Endothelial cell (in vitro differentiated cells): ENCODE measurements at places on chromosomes 13 and 19.
A peak's percentile ranks its signal among the peaks of the same experiment; 100 is the strongest.

DNA sequence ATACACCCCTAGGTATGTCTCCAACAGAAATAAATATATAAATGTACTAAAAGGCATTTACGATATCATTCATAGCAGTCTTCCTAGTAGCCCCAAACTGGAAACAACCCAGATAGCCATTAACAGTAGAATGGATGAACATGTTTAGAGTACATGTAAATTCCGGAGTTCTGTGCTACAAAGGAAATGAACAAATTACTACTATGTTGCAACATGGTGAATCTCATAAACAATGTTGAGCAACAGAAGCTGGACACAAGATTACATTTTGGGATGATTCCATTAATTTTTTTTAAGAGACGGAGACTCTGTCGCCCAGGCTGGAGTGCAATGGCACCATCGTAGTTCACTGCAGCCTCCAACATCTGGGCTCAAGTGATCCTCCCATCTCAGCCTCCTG lies 5.9 kb upstream of the SLC7A10 start:
- no peak for DNase-seq

- no peak for DNase-seq
Measured at GRCh38 chr13:50290186-50290585, 274.9 kb downstream of the KCNRG start.

DNA sequence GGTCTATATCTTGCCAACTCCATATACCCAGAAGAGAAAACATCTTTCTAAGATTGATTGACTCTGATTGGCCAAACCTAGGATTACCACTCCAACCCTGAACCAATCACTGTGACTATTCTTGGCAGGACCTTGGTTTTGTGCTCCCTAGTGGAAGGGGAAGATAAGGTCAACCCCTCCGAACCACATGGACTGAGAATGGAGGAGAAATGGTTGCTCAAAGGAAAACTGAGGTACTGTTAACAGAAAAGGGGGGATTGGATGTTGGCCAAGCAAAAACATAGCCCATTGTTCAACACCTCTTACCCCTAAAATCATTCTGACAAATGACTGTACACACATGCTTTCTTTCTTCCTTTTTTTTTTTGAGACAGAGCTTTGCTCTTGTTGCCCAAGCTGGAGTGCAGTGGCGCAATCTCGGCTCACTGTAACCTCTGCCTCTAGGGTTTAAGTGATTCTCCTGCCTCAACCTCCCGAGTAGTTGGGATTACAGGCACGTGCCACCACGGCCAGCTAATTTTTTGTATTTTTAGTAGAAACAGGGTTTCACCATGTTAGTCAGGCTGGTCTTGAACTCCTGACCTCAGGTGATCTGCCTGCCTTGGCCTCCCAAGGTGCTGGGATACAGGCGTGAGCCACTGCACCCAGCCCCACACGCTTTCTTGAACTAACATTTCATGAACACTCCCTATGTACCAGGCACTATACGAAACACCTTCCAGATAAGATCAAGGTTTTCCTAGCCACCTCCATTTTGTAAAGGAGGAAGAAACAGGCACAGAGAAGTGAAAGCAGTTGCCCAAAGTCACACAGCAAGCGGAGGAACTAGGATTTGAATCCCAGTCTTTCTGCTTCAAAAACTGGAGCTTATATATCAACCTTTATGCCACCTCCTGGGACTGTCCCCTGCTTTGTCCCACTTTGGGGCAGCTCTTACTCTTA lies 6.5 kb downstream of the MEIOSIN start:
- DNase-seq = no peak

- DNase-seq = no peak
Measured at GRCh38 chr13:44685641-44686040, 109.5 kb upstream of the TSC22D1 start.

GRCh38 chr13:61908906-61909615 lies 493.4 kb upstream of the PCDH20 start:
- no peak for DNase-seq

DNA sequence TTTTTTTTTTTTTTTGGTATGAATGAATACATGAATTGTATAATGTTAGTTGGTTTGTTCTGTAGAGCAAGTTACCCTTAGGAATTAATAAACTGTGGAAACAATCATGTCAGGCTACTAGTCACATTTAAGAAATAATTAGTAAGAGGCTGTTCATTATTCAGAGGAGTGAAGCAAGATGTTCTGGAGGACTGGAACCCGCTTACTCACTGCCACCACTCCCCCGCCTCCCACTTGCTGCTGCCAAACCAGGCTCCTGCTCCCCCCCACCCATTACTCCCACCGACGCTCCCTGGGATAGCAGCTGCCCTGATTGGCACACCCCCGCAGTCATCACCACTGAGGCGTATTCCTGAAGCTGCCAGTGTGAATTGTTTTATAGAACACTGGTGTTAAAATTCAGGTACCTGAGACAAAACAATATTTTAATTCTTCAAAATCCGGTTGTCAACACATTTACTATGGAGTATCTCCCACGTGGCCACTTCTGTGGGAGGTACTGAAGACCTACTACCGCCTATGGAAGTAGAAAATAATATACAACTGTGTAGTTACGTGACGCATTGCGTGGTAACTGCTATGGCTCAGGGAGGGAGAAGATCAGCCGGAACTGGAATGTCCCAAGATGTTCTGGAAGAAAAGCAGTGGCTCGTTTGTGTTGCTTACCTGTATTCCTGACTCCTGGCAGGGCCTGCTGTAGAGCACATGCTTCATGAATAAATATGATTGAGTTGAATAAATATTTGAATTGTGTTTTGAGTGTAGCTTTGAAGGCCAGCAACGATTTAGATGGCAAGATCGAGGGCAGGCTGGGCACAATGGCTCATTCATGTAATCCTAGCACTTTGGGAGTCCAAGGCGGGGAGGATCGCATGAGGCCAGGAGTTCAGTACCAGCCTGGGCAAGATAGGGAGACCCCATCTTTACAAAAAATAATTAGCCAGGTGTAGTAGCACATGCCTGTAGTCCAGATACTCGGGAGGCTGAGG lies 1.7 kb downstream of the DPY19L3 start:
- DNase-seq = no peak

- no peak for DNase-seq
Measured at GRCh38 chr13:51006067-51006845, 96.7 kb downstream of the RNASEH2B start.

- DNase-seq = no peak
Measured at GRCh38 chr19:1222394-1222793, 15.4 kb downstream of the CBARP start.

DNA sequence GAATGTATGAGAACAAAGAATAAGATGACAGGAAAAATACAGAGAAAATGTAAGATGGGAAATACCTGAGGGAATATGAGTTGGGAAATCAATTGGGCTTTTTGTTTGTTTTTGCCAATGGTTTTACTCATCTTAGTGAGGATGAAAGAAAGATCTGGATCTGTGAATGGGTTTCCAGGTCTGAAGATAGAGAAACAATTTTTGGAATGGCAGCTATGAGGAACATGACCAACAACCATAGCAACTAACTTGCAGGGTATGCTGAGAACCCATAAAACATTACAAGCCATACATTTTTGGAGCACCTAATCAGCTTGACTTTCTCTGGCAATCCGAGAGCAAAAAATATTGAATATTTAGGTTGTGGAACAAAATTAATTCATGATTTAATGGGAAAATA lies 290.0 kb downstream of the KCTD12 start:
- DNase-seq = no peak

DNA sequence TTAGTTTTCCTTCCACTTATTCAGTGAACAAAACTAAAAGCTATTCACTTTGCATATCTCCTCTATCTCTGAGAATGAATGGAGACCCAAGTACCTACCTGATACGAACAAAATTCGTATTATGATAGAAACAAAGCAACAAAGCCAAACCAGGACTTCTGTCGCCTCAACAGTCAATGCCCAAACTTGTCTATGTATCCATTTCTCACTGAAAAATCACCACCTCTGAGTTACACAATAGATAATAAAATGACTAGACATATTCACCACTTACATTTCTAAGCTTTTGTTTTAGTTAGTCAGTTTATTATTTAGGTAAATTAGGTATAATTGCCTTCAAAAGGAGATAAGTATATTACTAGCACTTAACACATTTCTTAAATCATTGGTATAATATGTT lies 67.7 kb downstream of the CAB39L start:
- DNase-seq = no peak

DNA sequence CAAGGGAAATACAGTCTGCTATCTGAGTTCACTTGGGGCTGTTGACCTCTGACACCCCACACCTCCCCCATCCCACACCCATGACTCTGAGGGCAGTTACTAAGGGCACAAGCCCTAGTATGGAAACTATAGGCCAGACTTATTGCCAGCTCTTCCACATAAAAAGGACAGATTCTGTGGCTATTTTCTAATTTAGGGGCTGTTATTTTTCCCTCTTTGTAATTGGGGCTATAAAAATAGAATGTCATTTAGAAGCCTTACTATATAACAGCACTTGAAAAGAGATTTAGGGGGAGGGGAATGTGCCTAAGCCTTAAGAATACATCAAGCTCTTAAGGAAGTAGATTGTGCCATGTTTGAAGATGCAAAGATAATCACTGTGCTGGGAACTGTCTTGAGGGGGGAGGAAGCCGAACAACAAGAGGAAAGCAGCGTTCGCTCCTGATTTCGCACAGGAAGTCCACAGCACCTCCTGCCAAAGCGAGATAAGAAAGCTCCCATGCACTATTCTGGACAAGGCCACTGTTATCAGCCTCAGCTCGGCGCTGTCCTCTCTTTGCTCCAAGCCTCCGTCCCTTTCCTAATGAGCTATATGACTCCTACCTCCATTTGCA lies 86.6 kb downstream of the FLT1 start:
- peak; percentile 80 for DNase-seq

DNA sequence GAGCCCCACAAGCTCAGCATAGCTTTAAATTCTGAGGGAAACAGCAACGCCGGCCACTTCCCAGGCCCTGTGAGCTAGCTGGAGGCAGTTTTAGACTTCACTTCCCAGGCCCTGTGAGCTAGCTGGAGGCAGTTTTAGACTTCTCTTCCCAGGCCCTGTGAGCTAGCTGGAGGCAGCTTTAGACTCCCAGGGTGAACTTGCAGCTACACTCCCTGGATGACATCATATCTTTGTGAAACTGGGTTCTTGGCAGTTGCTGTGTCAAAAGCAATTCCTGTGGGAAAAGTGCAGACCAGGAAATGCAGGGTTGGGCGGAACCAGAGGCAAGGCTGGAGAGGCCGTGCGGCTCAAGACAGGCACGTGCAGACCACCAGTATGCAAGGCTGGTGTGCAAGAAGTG lies 12.7 kb downstream of the SOX1 start:
- no peak for DNase-seq

DNA sequence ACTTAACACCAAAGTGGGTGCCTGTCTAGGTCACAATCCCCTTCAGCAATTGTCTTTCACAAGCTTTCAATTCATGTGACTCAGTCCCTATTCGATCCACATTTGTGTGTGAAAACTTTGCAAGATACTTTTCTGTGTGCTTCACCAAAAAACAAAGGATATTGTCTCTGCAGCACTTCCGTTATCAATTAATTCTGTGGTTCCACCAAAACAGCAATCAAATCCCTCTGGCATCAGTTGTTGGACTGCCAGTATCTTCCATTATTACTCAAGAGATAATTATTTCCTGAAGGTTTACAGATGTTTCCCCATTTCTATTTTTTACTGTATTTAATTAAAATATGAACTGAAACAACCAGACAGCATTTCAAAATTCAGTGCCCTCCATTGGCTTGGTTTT lies 481.4 kb downstream of the SUCLA2 start:
- no peak for DNase-seq

DNA sequence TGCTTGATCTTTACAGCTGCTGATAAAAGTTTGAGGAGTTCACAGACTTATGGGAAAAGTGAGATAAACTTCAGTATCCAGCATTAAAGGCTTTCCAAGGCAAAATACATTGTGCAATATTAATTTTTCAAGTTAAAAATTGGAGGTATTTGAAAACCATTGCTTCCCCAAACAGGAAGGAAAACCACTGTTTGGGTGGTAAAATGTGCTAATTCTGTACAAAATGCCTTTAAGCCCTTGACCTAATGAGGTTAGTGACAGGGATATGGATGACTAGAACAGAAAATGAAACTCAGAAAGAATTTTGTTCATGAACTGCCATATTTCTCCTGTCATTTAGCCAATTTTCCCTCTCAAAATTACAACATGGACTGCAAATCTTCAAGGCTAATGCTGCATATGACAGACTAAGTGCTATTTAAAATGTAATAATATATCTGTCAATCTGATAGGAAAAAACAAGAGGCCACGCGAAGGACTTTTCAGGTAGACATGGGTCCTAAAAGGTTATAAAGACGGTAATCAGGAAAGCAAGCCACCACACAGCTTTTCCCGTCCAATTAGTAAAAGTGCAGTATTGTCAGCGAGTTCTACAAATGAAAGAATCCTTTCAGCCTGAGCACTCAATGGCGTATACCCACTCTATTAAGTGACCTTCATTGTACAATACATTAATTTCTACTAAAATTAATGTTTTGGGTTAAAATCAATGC lies 212.8 kb downstream of the ENOX1 start:
- no peak for DNase-seq

GRCh38 chr13:20997301-20998161 lies 63.9 kb downstream of the LATS2 start:
- DNase-seq = no peak

- DNase-seq = no peak
Measured at GRCh38 chr19:51375504-51376221, 3.2 kb upstream of the NKG7 start.

DNA sequence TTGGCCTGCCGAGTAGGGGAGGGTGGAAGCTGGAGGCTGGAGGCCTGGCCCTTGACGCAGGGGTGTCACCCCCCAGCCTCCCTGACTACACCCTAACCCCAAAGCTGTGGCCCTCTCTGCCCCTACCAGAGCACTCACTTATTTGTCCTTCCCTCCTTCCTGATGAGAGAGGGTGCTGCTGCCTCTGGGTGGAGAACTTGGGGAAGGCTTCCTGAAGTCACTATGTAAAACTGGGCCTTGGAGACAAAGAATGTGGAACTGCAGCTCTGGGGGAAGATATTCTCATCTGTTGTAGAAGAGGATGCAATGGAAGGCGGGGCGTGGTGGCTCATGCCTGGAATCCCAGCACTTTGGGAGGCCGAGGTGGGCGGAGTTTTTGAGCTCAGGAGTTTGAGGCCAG lies 485.2 kb downstream of the ZNF536 start:
- DNase-seq = no peak

GRCh38 chr19:39438270-39438934 lies 2.7 kb upstream of the RPS16 start:
- no peak for DNase-seq

DNA sequence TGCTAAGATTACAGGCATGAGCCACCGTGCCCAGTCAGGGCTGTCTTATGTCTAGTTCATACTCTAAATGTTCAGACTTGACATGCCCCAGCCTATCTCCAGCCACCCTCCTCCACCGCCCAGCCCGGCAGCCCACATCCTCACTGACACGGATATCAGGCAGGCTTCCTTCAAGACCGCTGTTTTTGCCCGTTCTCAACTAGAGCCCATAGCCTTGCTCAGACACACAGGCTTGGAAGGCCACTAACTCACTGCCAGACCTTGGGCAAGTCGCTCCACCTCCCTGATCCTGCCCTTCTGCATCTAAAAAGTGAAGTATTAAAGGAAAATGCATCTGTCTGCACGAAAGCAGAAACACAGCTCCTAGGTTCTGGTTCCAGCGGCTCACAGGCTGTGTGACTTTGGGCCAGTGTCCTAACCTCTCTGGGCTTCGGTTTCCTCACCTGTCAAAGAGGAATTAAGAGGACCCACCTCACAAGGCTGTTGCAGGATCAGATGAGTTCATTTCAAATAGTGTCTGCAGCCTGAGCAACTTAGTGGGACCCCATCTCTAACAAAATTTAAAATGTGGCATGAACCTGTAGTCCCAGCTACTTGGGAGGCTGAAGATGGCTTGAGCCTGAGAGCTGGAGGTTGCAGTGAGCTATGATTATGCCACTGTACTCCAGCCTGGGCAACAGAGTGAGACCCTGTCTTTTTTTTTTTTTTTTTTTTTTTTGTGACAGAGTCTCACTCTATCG lies 14.5 kb upstream of the CERS4 start:
- DNase-seq = peak; percentile 31
